ENCODE measurements at places on chromosomes 6 and 20.

DNA sequence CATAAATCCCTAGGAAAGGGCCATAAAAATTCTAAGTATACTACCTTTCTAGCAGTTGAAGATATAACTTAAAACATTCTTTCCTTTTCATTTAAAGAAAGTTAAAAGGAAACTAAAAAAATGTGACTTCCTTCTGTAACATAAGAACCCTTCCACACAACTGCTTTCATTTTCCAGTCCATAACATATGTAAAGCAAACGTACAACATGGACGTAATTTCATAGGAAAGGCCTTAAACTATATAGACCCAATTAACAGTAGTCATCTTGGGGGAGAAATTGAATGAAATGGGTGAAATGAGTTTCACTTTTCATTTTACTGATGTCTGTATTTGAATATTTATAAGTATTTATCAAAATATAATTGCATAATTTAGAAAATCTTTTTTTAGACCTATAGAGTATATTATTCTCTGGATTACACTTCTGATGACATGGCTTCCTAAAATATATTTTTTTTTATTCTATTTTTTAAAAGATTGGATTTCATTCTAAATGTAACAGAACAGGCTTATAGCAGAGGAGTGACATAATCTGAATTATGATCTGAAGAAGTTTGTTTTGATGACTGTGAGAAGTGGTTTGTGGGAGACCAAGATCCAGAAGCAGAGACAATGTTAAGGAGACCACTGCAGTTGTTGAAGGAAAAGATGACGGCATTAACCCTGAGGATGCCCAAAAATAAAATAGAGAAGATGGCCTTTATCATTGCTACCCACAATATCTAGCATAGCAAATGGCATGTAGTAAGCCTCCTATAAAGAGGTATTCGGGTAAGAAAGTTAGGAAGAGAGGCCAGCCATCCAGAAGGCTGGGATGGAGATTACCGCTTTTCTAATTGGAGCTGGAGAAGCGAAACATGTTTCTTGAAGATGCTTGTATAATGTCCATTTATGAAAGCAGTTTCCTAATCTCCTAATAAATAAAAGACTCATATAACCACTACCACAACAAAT lies 260.4 kb downstream of the PTPRK start:
- DNase-seq: no peak

DNA sequence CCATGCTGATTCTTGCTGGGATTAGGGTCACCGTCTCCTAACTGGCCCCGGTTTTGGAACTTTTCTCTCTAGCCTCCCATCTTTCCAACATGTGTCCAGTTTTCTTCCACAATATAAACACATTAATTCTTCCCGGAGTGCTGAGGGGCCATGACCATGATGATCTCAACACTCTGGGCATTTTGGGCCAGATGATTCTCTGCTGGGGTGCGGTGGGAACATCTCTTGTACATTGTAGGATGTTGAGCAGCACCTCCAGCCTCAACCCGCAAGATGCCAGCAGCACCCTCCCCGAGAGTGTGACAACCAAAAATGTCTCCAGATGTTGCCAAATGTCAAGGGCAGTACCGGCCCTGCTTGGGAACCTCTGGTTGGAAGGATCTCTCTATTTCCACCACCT lies 164.8 kb downstream of the TFAP2C start:
- DNase-seq: no peak

DNA sequence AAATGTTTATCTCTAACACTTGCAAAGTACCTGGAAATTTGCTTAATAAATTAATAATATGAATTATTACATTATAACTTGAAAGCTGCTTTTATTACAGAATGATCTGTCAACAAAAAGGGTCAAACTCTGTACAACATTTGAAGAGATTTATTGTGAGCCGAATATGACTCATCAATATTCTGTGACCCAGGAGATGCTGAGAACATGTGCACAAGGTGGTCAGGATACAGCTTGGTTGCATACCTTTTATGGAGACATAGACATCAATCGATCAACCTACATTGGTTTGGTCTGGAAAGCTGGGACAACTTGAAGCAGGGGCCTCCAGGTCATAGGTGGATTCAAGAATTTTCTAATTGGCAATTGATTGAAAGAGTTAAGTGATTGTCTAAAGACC lies 79.0 kb downstream of the RNASET2 start:
- DNase-seq: no peak

- peak; percentile 49 for DNase-seq
Measured at GRCh38 chr6:1311400-1312202, at the start of gene FOXQ1. FOXQ1 (plus strand) TSS chr6:1312098; CDS start chr6:1312705, 607 bp downstream.

DNA sequence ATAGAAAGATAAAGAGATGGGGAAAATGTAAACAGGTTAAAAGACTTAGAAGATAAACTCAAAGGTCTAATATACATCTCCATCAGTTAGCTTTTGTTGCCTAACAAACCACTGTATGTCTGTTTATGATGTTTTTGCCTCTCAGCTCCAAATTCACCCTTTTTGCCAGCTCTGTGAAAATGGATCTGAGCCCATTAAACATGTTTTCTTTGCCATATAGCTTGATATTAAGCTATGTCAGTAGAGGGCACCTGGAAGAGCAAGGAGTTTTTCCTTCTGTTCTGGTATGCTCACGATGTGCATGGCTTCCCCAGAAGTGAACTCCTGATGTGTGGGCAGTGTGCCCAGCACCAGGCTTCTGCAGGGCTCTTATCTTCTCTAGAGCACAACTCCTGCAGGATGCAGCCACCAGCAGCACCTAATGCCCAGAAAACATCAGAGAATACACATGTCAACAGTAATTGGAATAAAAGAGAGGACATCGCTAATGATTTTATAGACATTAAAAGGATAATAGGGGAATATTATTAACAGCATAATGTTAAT lies 14.6 kb upstream of the SNX9 start:
- no peak for DNase-seq

DNA sequence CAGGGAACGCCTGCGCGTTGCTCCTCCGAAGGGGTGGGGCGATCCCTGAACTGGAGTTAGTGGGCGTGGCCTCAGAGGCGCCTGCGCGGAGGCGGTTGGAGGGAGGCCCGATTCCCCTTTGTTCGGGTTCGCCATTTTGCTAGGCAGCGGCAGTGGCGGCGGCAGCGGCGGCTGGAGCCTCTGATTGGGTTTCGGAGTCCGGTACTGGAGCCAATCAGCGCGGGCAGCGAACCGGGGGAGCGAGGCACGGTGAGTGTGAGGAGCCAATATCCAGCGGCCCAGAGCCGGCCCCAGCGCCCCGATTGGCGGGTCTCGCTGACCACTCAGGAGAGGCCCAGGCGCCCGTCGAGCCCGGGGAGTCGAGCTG lies at the start of gene NFYA:
Gene NFYA (plus strand): TSS at position 139 of the 367 bp plus-strand sequence. CDS start 6,116 bp downstream, outside the sequence.
- no peak for DNase-seq

DNA sequence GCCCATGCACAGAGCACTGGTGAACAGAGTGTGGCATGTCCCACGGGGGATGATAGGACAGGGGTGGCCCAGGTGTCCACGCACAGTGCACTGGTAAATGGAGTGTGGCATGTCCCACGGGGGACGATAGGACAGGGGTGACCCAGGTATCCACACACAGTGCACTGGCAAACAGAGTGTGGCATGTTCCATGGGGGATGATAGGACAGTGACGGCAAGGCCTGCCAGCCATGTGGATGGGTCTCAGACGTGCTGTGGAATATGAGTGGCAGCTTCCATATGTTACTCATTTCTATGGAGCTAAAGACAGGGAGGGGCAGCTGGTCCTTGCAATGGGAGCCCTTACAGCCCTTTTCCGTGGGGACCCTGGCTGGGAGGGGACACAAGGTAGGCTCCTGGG lies 168.7 kb downstream of the CDH4 start:
- no peak for DNase-seq

DNA sequence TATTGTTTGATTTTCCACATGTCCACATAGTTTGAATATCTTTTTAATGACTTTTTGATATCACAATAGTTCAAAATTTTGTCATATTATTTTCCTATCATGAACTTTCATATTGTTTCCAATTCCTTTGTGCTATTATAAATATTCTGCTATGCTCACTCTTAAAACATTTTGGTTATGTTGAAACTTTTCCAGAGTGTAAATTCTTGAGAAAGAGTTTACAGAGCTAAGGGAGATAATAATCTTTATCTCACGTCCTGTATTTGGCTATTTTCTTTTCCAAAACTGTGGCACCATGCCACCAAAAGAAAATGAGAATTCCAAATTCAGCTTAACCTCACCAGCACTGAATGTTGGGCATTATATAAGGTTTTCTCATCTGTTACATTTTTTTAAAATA lies 210.9 kb downstream of the TFAP2B start:
- DNase-seq: no peak

- no peak for DNase-seq
Measured at GRCh38 chr6:22059126-22059525, 237.7 kb downstream of the PRL start.

DNA sequence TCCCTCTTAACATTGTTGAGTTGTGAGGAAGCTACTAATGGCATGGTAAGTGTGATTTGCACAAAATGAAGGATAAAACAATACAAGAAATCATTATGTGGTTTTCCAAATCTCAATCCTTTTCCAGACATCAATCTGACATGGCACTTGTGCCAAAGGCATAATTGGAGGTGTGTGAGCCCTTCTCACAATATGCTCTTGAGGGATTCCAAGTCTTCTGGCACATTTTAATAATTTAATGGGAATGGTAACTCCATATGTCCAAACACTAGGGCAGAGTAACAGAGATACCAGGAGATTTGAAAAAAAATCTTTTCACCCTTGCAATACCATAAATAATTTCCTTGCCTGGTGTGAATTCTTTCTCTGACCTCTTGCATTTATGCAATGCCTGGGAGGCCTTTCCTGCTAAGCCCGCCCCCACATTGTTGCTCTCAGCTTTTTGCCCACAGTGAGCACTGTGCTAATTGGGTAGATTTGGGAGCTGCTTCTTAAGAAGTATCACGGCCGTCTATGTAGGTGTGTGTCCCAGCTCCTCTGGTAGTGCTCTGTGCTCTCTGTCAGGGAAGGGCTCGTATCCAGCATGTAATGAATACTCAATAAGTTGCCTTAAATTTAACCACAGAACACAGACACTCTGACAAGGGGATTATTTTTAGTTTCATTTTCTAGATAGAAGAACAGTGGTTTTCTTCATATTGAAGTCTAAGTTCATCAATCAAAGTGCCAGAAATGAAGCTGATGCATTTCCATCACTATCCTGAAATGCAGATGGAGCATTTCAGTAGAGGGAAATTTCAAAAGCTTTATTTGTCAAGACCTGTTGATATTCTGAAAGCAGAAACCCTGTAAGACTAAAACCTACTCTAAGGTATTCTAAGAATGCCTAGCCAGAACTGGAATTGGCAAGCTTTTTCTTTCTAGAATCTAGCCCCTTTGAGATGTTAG lies 54.4 kb upstream of the CEP85L start:
- DNase-seq: peak; percentile 25

GRCh38 chr6:22214314-22214713 lies 82.5 kb downstream of the PRL start:
- no peak for DNase-seq

- DNase-seq: no peak
Measured at GRCh38 chr6:97462031-97462430, 179.0 kb upstream of the MMS22L start.

DNA sequence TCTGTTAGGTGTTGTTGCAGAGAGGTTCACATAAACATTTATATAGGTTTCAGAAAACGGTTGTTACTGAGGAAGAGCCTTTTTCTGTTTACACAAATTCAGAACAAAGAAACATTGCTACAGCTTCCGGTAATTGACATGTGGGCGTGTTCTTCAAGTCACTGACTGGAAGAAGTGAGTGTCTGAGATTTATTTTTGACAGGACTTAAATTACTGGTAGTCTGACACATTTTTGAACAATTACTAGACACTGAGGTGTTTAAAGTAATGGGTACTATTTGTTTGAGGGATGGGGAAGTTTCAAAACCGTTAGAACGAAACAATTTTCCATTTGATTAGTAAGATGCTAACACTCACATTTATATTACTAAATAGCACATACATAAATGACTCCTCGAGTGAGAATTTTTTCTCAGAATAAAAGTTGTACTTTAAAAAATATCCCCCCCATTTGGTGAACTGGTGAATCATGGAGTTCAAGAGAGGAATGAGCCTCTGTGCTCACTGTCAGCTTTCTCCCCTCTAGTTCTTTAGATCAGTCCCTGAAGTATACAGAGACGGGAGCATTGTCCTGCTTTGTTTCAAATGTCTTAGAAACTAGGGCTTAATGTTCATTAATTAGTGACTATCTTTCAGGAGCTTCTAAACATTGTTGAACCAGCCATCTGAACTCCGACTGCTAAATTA lies 98.7 kb downstream of the TSHZ2 start:
- peak; percentile 34 for DNase-seq

- DNase-seq: no peak
Measured at GRCh38 chr6:87176493-87176892, 21.1 kb downstream of the ZNF292 start.

DNA sequence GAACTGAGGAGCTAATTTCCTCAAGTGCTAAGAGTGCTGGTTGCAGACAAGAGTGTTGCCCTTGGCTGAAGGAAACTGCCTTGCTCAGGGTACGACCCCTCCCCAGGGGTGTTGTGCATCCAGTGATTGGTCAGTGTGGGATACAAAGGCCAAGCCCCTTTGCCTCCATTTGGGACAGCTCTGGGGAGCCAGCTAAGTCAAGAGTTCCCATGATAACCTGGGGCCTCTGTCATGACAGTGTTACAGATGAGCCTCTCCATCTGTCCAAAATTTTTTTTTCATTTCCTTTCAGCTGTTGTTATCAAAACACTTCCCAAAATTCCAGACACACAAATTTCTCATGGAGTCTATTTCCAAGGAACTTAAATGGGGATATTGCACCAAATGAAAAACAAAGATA lies 93.3 kb downstream of the HS3ST5 start:
- DNase-seq: no peak

DNA sequence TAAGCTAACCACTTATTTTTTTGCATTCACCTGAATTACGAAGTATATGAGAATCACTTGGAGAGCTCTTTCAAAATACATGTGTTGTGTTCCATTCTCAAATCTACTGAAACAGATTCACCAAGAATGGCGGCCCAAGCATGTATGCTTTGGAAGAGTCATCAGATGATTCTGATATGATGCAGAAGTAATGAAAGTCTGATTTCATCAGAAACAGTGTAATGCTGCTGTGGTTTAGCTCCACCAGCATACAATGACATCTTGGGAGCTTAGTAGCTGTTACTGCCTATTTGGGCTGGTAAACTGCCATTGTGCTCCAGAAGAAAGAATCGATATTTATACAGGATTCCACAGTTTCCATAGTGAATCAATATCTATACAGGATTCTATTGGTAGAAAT lies 52.9 kb downstream of the UBR2 start:
- no peak for DNase-seq

- peak; percentile 64 for DNase-seq
Measured at GRCh38 chr6:36984581-36985416, 1.2 kb downstream of the MTCH1 start.
